ENCODE measurements at places on chromosomes 6 and 20.

DNA sequence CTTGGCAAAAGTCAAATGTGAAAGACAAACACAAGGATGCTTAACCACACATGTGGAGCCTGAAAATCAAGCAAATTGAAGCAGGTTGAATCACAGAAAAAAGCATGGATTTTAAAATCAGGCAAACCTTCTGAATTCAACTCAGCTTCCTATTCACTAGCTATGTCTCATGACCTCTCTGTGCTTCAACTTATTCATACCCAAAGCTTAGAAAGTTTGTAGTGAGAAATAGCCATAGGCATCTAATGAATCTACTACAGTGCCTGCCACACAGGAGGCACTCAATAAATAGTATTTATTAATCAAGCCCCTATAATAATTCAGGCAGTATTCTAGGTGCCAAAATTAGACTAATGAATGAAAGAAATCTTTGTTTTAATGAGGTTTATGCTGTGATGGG lies 112.2 kb upstream of the TNFAIP3 start:
- DNase-seq: no peak

DNA sequence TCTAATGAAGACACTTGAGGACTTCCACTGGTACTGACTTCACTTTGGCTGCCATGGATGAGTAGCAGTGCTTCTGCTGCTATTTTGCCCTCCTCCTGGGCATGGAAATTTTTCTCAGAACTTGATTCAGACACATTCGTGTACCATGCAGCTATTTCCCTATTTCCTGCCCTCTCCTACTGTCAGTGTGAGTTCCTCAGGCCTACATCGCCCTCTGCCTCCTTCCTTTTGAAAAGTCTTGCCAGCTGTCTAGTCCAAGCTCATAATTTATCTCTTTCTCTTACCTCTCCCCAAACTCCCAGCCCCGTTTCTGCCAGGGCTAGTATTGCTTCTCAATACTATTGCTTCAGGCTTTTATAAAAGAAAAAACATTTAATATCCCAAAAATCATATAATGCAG lies 470.2 kb downstream of the ADGRB3 start:
- no peak for DNase-seq

- no peak for DNase-seq
Measured at GRCh38 chr6:44353336-44353735, 10.9 kb downstream of the SPATS1 start.

GRCh38 chr6:46376562-46377061 lies 114.6 kb downstream of the RCAN2 start:
- peak; percentile 61 for DNase-seq

DNA sequence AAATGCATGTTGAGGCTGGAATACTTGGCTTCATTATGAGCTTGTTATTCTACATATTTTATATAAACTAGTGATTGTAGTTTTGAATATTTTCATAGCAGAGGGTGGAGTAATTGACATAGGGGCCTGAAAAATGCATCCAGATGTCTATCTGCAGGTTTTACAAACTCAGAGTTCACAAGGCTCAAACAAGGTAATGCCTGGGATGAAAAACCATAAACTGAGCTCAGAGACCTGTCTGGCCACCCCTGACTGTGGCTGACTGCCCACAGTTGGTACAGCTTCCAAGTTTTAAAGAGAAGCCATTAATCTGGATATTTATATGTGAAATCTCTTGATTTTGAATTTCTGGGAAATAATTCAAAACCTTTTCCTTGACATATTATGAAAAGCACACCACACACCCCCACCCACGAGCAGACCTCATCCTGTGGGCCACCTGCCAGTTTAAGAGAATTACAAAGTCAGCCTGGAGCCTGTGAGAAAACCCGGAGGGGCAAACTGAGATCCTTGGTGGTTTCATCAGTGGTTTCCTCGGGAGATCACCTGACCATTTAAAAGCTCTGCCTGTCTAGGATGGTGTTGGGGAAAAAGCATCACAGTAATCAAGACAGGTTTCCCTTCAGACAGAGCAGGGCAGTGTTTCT lies 230.1 kb downstream of the SAMD5 start:
- DNase-seq: no peak

GRCh38 chr20:16571333-16571732 lies 1.9 kb downstream of the KIF16B start:
- no peak for DNase-seq

Data from GM12864 (cell line).